ENCODE measurements at places on chromosomes 13 and 19.
A peak's percentile ranks its signal among the peaks of the same experiment; 100 is the strongest.

- DNase-seq: no peak
Measured at GRCh38 chr19:17687141-17687856, 855 bp downstream of the UNC13A start.

DNA sequence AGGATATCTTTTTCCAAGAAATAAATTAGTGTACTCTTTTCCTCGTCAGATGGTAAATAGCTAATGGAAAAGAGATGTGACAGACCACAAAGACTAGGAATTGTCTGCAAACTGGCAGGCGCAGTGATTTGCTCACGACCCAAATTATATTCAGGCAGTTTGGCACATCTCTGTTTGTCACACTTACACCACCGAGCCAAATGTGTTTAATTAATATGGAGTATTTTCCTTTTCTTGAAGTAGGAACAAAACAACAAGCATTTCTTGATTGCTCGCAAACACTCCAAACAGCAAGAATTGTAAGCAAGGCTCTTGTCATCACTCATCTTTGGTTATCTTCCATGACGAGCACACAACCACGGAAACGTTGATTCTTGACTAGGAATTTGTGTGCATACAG lies 884.2 kb downstream of the PCDH9 start:
- DNase-seq: no peak

DNA sequence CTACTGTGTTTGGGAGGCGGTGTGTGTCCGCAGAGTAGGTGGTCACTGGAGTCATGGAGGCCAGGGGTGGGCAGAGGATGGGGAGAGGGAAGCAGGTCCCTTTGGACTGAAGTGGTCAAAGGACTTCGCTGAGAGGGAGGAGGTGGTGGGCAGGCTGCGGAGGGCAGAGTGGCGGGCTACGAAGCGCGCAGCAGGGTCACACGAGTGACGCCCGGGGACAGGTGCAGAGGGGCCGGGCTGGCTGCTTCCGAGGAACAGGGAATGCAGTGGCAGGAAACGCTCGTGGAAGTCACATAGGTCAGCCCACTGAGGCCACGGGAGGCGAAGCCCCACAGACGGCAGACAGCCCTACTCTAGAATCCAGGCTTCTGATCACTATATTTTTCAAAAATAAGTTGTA lies 111.5 kb downstream of the URI1 start:
- no peak for DNase-seq

- DNase-seq: no peak
Measured at GRCh38 chr19:31378404-31378803, 29.2 kb upstream of the TSHZ3 start.

DNA sequence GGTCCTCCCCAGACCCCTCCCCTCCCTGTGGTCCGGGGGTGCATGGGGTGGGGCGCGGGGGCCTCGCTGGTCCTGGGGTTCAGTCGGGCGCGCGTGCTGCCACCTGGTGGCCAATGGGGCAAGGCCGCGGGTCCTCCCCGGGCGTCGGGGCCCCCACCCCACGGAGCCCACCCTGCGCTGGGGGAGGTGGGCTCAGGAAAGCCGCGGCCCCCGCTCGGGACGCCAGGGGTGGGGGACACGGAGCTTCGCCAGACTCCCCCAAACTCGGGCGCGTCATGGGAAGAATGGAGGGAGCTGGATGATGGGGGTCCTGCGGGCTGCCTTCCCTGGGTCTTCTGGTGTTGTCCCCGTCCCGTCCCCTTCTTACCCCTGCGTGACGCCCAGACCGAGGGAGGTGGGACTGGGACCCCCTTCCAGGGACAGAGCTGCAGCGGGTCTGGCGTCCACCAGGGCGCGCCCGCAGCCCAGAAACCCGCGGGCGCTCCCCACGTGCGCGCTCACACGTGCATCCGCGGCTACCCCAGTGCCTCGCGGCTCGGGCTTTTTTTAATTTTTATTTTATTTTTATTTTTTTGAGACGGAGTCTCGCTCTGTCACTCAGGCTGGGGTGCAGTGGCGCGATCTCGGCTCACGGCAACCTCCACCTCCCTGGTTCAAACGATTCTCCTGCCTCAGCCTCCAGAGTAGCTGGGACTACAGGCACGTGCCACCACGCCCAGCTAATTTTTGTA lies 19.8 kb upstream of the TCF3 start:
- peak; percentile 29 for DNase-seq

GRCh38 chr19:8338835-8339234 lies 4.2 kb downstream of the KANK3 start:
- DNase-seq: no peak

- DNase-seq: no peak
Measured at GRCh38 chr19:35334144-35334753, 5.3 kb downstream of the CD22 start.

DNA sequence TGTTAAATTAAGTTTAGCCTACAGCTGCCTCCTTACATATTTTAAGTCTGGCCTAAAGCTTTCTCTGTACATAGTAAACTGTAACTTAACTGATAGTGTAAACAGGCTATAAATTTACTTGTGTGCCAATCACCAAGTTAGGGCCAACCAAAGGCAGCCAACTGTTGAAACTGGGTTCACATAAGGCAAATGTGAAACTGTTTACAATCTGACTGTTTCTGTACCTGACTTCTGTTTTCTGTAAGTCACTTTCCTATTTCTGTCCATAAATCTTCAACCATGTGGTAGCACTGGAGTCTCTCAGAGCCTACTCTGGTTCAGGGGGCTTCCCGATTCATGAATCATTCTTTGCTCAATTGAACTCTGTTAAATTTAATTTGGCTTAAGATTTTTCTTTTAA lies 103.1 kb downstream of the RAP2A start:
- DNase-seq: no peak

GRCh38 chr13:94115054-94115453 lies 364.4 kb downstream of the DCT start:
- DNase-seq: no peak
